NCI-H1092 (cell line): ENCODE measurements at places on chromosomes 3 and 15.

DNA sequence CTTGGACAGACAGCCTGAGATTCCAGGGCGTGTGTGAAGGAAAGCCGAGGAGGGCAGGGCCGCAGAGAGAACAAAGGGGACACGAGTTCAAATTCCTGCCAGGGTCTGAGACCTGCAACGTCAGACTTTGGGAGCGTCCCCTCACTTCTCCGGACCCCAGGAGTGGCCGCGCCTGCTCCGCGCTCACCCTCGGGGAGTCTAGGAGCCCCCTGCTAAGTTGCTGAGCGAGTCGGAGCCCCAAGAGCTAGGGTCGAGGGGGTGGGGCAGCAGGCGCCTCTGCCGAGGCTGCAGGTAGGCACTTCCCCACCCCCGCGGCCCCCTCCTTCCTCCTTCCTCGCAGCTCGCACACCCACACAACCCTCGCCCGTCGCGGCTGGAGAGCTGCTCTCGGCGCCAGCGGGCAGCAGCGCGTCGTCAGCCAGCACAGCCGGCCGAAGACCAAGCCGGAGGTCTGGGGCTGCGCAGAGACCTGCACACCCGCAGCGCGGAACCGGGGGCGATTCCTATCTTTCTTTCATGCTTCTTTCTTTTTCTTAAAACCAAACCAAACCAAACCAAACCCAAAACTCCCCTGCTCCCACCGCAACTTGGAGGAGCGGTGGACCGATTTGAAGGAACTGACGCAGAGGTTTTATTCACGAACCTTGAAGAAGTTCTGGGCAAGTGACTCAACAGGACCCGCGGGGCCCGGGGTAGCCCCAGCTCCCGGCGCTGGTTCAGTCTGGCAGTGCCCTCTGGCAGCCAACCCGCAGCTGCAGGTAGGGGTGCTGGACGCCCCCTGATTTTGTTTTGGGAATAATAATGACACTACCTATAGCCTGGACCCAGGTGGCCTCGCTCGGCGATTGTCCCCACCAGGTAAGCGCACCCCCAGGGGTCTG is at the start of gene ANKRD34C:
Gene ANKRD34C (plus strand): TSS at position 352 of the 881 bp plus-strand sequence. CDS start 10,563 bp downstream, outside the sequence.
- no peak for DNase-seq

DNA sequence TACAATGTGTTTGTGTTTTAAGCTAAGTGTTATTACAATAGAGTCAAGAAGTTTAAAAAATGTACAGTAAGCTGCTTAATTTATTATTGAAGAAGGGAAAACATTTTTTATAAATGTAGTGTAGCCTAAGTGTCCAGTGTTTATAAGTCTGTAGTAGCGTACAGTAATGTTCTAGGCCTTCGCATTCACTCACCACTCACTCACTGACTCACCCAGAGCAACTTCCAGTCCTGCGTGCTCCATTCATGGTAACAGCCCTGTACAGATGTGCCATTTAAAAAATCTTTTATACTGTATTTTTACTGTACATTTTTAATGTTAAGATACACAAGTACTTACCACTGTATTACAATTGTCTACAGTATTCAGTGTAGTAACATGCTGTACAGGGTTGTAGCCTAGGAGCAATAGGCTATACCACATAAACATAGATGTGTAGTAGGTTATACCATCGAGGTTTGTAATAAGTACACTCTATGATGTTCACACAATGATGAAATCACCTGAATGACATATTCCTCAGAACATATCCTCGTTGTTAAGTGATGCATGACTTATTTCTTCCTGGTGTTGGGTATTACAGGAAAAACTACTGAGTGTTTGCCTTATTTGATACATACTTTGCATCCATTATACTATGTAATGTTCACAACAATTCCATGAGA is 156.6 kb upstream of the NUDT16 start:
- DNase-seq, result no peak

- DNase-seq, result no peak
These were observed 183.5 kb upstream of the C2CD4B start for GRCh38 chr15:62348623-62349022.

GRCh38 chr3:4060064-4060463 is 243.1 kb upstream of the SETMAR start:
- no peak for DNase-seq

GRCh38 chr3:141306922-141307321 is 61.4 kb upstream of the ZBTB38 start:
- no peak for DNase-seq

DNA sequence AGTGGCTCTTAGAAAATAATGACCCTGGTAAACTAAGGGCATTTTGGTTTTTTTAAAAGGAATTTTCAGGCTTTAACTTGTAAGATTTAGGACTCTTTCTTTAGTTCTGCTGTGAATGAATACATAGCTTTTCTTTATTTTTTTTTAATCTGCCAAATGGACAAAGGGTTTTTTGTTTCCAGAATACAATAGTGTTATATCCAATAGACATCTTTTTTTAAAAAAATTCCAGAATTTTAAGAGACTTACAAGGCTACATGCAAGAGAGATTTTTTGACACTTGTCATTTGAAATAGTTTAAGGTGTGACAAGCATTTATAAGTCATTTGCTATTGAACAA is 38.1 kb downstream of the SETMAR start:
- DNase-seq, result no peak

DNA sequence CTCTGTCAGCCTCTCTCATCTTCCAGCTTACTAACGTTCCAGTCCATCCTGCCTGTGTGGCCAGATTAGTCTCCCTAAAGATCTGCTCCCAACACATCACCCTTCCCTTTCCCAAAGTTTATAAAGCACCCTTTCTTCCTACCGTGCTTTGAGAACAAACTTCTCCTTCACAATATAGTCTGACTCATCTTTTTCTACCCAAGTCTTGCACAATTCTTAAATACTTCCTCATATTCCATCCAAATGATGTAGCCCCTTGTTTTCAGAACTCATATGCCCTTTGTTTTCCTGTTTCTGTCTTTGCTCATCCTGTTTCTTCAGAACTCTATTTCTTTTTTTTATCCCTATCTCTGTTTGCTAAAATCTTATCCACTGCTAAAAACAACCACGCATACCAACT is 326.8 kb downstream of the MFSD1 start:
- DNase-seq, result no peak

- DNase-seq, result no peak
These were observed 240.9 kb downstream of the UACA start for GRCh38 chr15:70522323-70522966.

DNA sequence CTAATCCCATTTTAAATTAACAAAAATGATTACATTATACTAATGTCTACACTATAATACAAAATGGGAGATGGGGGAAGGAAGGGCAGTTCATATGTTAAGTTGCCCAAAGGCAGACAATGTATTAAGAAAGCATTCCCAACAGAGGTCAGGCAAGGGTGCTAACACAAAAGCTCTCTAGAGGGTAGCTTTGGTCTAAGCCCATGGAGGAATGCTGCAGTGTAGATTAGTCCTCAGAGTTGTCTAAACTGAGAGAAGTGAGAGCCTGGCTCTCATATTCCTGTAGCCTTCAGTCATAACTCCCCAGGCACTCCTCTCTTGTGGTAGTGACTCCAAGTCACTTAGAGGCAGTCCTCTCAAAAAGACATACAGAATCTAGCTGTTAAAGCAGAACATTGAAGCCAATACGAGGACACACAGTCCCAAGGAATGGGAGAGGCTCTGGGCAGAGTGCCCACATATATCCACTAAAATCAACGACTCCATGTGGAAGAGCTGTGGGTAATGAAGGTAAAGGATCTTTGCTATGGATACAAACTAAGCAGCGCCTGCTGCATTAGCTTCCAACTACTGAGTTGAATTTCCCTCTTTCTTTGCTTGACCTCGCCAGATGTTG is 14.5 kb downstream of the NEK10 start:
- DNase-seq, result no peak
